Stimulated activated memory B cell treated with anti-CD40 and anti-IgM and Interleukin-4, amounts not matched to agents 10 μg/mL and 1 μg/mL and 100 μg/mL, for 72 hours (primary cell): ENCODE measurements at places on chromosomes 4 and X.
A peak's percentile ranks its signal among the peaks of the same experiment; 100 is the strongest.

- ATAC-seq, result peak; percentile 66
Observed at GRCh38 chrX:13254076-13254785, 65.6 kb downstream of the ATXN3L start.

DNA sequence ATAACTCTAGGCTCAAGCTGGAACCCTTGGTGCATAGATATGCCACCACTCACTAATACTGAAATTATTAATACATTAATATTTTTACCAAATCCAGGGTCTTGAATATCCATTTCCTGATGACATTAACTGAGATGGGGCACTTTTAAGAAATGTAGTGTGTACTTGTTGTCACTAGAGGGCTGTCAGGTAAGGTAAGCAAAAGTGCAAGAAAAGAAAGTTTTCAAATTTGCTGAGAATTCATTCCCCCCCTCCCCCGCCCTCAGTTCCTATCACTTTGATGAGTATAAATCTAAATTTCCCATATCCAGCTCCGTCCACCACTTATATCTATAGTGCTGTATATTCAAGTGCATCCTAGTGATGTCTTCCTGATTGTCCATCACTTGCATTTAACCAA, 20.5 kb upstream of the WDR44 start:
- ATAC-seq, result no peak

- no peak for ATAC-seq
Observed at GRCh38 chrX:24243188-24243587, 70.7 kb downstream of the SUPT20HL2 start.

DNA sequence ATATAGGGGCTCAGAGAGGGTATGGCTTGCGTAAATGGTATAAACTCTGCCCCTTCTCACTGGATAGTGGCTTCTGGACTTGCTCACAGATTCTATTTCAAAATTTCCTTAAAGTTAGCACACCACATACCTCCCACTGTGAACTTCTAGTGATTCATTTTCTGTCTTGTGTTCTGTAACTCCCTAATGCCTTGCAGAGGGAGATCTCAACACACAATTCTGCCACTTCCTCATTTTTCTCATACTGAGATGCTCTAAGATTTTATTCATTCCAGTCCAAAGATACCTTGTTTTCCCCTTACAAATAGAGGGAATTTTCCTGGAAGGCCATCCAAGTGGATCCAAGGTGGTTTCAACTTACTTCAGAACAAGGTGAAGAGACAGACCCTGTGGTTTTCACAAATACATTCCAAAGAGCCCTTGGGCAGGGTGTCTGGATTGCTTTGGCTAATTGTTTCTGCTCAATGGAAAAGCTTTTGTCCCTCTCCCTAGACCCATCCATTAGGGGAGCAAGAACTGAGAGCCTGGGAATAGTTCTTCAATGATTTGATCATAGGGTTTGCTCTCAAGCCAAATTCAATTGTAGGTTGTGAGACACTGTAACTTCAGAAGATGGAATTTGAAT, 52.1 kb upstream of the CAPN6 start:
- no peak for ATAC-seq

GRCh38 chrX:39905538-39905891, 192.2 kb downstream of the BCOR start:
- no peak for ATAC-seq

- ATAC-seq, result no peak
Observed at GRCh38 chrX:21657318-21658151, 595 bp downstream of the KLHL34 start.

GRCh38 chrX:132365490-132365889, 123.3 kb downstream of the MBNL3 start:
- ATAC-seq, result no peak

DNA sequence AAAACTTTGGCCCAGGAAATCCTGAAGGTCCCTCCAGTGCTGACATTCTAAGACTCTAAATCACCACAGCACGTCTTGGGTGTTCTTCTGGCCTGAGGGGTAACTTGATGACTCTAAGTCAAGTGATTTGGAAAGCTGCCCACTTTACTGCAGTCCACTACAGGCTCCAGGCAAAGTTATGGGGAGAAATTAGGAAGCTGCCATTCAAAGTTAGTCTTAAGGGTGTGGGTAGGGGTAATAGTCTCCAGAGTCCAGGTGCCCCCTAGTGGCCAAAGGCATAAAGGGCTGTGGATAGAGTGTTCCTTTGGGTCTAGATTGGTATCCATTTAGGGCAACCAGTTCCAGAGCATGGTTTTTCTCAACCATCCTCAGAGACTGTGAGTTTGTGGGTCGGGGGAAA, 38.7 kb upstream of the SLC16A2 start:
- peak; percentile 63 for ATAC-seq

DNA sequence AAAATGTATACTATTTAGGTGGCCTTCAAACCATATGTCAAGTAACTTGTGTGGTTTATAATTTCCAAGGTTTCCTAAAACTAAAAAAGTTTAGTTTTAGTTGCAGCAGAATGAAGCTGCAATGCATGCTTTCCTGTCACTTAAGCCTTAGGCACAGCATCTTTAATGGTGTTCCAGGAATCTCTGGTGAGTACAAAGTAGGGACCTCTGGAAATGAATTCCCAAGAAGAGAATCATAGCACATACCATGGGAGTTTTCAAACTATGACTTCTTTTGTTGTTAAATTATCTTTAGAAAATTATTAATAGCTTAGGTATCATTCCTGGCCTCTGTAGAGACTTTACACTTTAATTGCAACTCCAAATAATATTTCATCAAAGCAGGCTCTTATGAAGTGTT, 1005.9 kb upstream of the PABPC4L start:
- ATAC-seq, result no peak

GRCh38 chrX:150769408-150769807, 76.2 kb downstream of the MTMR1 start:
- ATAC-seq, result no peak

GRCh38 chr4:2256781-2257191, 5.1 kb downstream of the MXD4 start:
- ATAC-seq, result peak; percentile 13

- no peak for ATAC-seq
Observed at GRCh38 chrX:20718592-20719380, 452.1 kb upstream of the RPS6KA3 start.

- no peak for ATAC-seq
Observed at GRCh38 chrX:46864606-46865005, 27.8 kb downstream of the RP2 start.

DNA sequence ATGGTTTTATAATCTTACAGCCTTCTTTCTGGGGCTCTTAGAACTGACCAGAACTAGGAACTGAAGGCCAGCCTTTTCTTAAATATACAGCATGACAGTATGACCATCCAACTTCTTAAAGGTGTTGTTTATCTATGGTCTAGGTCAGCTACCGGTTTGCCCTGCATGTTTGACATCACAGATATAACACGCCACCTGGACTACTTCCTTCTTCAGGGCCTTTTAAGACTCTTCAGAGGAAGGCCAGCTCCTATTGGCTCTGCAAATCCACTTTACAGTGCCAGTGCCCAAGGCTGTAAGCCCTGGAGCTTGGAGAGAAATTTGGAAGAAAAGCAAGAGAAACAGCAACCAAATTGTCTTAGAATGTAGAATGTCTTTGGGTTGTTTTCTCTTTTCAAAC, 185.5 kb downstream of the MGST2 start:
- ATAC-seq, result no peak

GRCh38 chr4:134470544-134470943, 269.0 kb upstream of the PABPC4L start:
- no peak for ATAC-seq

- no peak for ATAC-seq
Observed at GRCh38 chr4:167088115-167088514, 146.2 kb downstream of the SPOCK3 start.

DNA sequence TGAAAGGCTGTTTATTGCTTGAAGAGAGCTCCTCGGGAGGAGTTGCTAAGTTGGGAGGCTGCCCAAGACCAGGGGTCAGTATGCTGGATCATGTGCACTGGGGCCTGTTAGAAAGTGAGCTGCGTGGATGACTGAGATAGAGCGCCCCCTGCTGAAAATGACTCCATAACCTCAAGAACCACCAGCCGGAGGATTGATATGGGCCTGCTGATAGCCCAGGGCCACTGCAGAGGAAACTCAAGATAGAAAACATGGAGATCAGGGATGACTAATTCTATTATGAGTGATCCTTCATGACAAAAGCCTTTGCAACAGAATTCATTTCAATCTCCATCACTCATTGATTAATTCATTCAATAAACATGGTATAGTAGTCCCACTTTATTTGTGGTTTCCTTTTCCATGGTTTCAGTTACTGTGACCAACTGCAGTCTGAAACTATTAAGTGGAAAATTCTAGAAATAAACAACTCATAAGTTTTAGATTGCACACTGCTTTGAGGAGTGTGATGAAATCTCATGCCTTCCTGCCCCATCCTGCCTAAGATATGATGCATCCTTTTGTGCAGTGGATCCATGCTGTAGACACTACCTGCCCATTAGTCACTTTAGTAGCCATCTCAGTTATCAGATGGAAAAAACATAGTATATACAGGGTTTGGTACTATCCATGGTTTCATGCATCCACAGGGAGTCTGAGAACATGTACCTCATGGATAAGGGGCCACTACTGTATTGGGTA, 126.7 kb upstream of the MBNL3 start:
- ATAC-seq, result peak; percentile 53

DNA sequence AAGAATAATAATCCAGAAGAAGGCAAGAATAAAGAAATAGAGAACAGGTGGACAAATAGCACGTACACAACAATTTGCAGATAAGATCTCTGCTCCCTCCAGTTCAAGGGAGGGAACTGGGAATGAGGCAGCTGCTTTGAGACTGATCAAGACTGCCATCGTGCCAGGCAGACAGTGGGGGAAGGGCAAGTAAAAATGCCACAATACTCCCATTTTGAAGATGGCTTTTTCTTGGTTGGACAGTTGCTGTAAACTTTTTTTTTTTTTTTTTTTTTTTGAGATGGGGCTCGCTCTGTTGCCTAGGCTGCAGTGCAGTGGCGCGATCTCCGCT, 17.2 kb downstream of the USP11 start:
- no peak for ATAC-seq

GRCh38 chr4:165839615-165840333, 33.3 kb upstream of the TLL1 start:
- no peak for ATAC-seq

DNA sequence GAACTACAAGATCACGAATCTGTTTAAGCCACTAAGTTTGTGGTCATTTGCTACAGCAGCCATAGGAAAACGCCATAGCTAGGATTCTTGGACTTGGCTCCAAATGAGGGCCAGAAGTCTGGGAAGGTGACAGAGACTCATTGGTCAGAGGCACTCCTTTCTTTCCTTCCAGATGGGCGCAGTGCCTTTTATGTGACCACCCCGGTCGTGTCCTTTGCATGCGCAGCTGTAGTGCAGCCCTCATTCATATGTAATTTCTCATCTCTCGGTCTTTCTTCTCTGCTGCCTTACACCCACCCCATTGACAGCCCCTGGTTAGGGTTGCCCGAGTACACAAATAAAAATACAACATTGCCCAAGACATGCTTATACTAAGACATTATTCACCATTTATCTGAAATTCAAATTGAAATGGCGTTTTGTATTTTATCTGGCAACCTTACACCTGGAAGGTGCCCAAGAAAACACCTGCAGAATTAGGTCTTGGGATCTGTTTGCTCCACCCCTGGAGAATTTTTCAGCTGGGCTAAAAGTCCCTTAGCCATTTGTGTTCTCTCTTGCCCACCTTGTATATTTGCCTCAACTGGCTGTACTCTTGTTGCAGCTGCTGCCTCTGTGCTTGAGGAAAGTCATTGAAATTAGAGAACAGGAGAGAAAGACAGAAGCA, 21.9 kb downstream of the CCKAR start:
- ATAC-seq, result no peak
